GOT3 (cell line): ENCODE measurements at places on chromosomes 16 and 17.

DNA sequence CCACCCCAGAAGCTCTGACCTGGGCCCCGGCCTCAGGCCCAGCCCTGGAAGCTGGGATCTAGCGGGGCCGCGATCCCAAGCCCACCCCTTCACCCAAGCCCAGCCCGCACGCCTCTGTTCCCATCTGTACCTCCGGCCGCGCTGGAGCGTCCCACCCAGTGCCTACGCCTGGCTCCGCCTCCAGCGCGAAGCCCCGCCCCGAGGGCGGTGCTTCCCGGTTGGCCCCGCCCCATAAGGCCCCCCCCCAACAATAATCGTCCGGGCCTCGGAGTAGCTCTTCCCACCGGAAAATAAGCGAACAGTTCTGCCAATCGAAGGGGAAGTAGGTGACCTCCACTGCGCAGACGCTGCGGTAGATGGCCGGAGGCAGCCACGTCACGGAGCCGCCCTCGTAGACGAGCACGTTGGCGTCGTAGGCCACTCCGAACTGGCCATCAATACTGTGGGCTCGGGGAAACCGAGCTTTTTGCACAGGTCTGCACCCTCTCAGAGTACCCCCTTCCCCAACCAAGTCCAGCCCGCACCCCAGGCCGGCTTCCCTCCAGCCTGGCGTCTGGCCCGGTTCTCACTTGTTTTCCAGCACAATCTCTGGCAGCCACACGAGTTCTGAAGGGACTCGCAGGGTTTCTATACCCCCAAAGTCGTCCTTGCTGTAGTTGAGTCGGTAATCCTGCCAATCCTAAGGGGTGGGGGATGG is 1.1 kb downstream of the CHRNE start:
- no peak for DNase-seq

- no peak for DNase-seq
These were observed 36.9 kb downstream of the TMEM235 start for GRCh38 chr17:78268191-78268874.

GRCh38 chr16:28264656-28265055 is 27.7 kb upstream of the SBK1 start:
- no peak for DNase-seq

- no peak for DNase-seq
These were observed 23.0 kb upstream of the CDR2 start for GRCh38 chr16:22397464-22397863.

DNA sequence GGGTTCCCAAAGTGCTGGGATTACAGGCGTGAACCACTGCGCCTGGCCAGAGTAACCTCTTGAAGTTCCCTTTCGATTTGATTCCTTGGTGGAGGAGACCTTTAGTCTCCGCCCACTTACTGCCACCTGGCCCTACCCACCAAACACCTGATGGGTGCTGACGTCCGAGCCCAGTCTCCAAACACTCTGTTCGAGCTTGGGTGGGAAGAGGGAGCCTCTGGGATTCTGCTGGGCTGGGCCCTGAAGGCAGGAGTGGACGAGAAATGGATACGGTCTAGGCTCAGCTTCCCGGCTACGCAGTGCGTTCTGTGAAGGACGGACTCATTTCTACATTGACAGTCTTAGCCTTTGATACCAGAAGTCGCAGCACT is 870 bp upstream of the ITGA3 start:
- DNase-seq: no peak

- DNase-seq: peak; percentile 38
These were observed 78.6 kb upstream of the ZNF469 start for GRCh38 chr16:88303890-88304819.

DNA sequence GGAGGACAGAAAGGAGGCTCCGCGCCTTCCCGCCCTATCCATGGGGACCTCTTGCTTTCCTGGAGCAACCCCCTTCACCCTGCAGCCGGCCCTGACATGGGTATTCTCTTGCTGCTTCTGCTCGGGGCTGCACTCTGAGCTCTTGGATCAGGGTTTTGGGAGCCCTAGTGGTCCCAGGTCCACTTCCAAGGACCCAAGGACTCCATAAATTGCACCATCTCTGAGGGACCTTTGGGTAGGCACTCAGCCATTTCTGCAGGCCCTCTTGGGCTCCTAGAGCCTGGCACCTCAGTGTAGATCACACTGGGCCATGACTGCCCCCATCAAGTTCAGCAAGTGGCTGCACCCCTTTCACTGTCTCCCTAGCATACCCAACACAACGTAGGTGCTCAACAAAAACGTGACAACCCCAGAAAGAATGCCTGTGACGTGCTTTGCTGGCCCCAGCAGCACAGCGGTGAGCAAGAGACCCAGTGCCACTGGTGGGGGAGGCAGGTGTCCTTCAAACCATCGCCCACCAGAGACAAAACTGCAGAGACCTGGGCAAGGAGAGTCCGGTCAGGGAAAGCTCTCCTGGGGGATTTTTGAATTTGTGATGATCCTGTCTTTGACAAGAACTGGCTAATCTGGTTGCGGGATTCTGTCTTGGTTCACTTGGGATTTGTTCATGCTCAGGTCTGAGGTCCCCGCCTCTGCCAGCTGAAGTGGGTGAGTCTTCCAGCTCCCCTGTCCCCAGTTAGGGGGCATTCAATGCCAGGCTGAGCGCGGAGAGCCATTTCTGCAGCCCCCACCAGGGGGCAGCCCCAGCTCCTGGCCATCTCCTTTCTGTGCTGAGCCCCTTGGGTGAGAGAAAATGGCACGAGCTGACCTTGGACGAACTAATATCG is 2.5 kb upstream of the RAB11FIP4 start:
- DNase-seq: no peak

- DNase-seq: no peak
These were observed 158.6 kb downstream of the AXIN2 start for GRCh38 chr17:65402513-65403496.

DNA sequence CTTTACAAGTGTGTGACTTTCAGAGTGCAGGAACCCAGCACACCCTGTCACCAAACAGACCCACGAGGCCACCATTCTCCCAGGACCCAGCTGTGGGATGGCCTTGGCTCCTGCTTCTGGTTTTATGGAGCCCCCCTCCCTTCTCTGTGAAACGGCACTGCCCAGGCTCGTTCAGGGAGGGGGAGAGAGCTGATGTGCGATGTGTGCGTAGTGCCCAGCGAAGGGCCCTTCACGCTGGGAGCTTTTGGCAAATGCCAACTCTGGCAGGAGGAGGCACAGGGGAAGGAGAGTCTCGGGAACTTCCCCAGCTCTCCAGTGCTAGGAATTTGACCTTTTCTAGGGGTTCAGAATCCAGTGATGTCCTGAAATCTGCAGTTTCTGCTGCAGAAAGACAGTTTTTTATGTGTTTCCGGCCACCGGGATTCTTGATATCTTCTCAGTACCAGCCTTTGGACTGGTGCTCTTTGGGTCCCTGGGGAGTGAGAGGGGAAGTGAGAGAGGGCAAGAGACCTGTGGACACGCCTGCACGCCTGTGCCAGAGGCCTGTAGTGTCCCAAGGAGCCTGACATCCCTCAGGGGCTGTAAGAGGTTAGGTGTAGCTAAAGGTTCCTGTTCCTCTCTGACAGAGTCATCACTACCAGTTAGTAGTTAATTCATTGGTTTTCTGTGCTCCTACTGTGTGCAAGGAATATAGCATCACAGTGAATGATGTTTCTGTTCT is 45.1 kb downstream of the CMIP start:
- DNase-seq: no peak

DNA sequence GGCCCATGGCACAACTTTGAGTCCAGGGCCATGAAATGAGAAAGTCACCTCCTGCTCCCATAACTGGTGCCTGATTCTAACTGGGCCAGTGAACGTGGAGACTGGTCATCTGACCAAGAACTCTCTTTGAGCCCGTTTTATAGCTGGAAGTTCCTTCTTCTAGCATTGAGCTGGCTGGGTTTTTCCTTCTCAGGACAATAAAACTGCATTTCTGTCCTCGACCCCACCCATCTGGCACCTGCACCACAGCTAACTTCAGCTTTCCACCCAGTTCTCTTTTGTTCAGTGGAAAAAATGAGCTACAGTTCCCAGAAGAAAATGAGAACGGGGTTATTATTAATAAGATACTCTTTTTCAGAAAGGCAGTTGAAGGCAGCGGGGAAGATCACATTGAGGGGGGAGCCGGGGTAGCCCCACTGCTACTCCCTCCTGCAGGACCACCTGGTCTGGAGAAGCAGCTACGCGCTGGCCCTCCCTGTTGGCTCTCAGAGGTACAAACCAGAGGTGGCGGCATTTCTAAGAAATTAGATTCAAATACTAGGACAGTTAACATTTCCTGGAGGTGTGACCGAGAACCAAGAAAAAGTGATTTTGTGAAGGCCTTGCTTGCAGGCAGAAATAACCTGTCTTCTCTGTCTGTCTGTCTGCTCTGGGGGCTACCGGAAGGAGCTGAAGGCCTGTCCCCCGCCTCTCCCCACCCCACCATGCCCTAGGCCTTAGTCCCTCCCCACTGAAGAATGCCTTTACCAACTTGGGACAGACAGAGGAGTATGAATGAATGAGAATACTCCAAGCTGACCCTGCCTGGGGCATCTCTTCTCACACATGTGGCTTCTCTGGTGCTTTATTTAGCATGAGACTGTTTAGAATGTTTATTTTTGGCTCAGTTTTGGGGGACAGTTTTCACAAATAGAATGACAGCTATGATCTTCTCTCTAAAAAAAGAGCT is 123.9 kb downstream of the XYLT1 start:
- no peak for DNase-seq

- no peak for DNase-seq
These were observed 10.2 kb downstream of the MYO19 start for GRCh38 chr17:36524428-36524876.

- DNase-seq: no peak
These were observed 913 bp downstream of the SLC13A5 start for GRCh38 chr17:6712058-6712853.

DNA sequence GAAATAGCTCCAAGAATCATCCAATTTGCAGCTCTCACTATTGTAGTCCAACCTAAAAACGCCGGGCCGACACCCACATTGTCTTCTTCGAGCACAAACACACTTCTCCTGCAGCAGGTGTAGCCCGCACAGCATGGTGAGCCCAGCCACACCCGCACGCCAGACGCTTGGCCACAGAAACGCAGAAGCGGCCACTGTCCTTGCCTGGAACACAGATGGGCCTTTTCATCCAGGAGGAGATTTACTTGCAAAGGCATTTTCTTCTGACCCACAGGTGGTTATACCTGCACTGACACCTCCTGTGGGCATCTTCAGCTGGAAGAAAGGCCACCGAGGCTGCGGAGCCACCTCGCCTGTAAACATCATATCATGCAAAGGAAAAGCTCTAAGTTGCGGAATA is 98.4 kb downstream of the ADCY9 start:
- DNase-seq: no peak

- no peak for DNase-seq
These were observed 115.7 kb downstream of the ZNF423 start for GRCh38 chr16:49740256-49740655.

DNA sequence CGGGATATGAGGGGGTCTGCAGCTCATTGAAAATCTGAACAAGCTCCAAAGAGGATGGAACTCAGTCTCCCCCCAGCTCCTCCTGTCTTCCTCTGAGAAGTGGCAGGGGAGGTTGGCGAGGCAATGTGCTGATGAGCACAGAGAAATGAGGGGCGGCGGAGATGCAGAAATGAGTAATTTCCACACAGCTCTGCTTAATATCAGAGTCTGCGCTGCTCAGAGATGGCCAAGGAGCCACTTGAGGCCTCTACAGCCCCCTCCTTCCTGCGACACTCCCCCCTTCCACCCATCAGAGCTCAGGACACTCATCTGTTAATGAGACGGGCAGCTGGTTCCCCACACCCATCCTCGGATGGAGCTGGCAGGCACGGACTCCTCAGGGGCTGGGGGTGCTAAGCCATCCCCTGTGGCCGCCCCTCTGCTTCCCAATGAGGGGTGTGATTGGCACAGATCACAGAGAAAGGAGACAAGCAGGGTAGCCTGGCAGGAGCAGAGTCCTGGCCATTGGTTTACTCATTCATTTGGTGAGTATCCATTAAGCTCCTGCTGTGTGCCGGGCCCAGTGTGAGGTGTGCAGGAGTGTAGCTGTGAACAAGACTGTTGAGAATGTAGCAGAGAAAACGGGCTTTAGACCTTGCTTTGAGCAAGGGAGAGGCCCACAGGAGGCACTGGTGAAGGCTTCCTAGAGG is 12.7 kb upstream of the CRHR1 start:
- DNase-seq: no peak

- no peak for DNase-seq
These were observed 10.9 kb upstream of the ERCC4 start for GRCh38 chr16:13909069-13909468.

- DNase-seq: no peak
These were observed 30.0 kb downstream of the METRNL start for GRCh38 chr17:83109386-83109785.

DNA sequence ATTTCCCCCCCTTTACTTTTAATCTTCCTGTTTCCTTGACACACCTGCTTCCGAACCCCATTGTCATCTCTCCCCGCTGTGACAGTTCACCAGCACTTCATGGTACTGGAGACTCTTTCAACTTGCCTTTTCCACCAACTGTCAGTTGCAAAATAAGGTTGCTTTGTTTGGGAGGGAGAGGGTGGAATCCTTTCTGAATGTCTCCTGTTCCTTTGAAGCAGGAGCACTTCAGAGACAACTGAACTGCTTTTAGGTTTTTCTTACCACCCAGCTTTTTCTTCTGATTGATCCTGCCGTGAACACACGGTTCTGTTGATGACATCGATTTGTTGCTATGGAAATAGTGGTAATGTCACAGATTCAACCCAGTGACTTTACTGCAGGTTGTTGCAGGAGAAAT is 42.0 kb downstream of the RPA1 start:
- DNase-seq: no peak

DNA sequence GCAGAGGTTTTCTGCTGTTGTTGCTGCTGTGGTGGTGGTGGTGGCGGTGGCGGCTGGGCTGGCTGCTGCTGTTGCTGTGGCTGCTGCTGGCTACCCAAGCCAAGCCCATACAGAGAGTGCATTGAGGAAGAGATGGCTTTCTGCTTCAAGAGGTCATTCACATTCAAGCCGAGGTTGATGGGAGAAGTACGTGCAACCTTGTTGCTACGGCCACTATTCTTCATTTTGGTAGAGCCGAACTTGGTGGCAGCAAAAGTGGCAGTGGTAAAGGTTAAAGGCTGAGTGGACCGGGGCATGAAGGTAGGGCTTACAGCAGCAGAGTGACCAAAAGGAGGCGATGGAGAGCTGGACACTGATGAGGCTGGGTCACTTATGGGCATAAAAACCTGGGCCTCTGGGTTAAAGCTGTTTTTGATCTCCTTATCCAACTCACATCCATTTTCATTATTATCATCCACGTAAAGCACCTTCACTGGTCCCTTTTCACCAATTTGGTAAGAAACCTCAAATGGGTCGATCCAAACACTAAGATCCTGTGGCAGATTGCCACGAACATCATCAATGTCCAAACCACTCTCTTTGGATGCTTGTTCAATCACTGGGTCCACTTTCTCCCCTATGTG is 2.8 kb downstream of the TOB1 start:
- no peak for DNase-seq
